CD4-positive, alpha-beta T cell treated with Interferon alpha-2 for 1 hour (primary cell): ENCODE measurements at places on chromosomes 12 and 14.

GRCh38 chr14:75042035-75042434 lies 9.2 kb downstream of the MLH3 start:
- DNase-seq: no peak

DNA sequence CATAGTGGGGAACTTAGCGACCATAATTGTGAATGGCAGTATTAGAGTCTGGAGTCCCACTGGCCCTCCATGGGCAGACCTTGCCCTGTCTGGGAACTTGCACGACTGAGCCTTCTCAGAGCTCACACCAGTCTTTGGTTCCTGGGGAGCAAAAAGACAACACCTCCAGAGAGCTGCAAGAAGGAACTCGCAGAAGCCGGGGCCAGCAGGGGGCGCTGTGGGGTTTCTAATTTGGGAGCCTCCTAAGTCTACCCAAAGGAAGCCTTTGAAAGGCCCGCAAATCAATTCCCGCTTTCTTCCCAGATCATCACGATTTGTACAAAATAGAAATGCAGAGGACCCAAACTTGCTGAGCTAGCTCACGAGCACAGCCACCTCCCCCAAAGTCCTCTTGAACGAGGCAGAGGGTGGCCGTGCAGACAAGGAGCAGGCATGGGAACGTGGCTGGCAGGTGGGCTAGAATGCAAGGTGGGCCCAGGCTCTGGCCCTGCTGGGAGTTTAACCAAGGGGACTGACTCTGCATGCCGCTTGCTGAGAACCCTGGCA lies 46.3 kb upstream of the FBXO21 start:
- peak; percentile 50 for DNase-seq

GRCh38 chr14:104476437-104476836 lies 103.1 kb upstream of the C14orf180 start:
- no peak for DNase-seq

GRCh38 chr14:76872796-76873432 lies 46.7 kb downstream of the LRRC74A start:
- peak; percentile 73 for DNase-seq

- DNase-seq: no peak
Observed at GRCh38 chr12:64670919-64671639, 60.8 kb downstream of the RASSF3 start.

DNA sequence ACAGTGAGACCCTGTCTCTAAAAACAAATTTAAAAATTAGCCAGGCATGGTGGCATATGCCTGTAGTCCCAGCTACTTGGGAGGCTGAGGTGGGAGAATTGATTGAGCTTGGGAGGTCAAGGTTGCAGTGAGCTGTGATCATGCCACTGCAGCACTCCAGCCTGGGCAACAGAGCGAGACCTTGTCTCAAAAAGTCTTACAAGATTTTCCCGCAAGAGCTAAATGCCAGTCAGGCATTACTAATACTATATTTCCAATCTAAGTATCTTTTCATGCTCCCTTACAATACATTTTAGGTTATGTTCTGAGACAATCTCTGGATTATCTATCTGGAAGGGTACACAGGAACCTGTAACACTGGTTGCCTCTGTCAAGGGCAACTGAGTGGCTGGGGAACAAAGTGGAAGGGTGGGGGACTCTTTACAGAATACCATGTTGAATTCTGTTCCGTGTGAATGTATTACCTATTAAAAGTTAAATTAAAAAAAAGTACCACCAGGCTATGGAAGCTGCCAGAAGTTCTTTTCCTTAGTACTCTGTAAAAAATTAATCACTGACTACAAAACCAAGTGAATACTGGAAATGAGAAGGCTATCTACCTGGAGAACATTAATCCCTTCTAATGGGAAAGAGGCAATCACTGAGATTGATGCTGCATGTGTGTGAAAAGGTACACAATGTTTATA lies 56.7 kb downstream of the BTBD7 start:
- DNase-seq: no peak

GRCh38 chr12:58886474-58886873 lies 33.8 kb downstream of the LRIG3 start:
- no peak for DNase-seq

DNA sequence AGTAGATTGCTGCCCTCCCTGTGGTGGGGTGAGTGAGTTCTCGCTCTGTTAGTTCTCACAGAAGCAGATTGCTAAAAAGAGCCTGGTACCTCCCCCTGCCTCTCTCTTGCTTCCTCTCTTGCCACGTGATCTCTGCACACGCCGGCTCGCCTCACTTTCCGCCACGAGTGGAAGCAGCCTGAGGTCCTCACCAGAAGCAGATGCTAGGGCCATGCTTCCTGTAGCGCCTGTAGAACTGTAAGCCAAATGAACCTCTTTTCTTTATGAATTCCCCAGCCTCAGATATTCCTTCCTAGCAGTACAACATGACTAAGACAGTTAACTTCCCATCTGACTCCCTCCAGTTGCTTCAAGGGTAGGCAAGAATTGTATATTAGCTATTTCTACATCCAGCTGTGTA lies 76.2 kb downstream of the ETV6 start:
- no peak for DNase-seq

- DNase-seq: no peak
Observed at GRCh38 chr12:23217158-23217557, 592.2 kb downstream of the ETNK1 start.

- DNase-seq: peak; percentile 60
Observed at GRCh38 chr12:104494137-104494792, 37.5 kb downstream of the CHST11 start.

- DNase-seq: no peak
Observed at GRCh38 chr14:87944987-87945604, 47.9 kb downstream of the GALC start.

DNA sequence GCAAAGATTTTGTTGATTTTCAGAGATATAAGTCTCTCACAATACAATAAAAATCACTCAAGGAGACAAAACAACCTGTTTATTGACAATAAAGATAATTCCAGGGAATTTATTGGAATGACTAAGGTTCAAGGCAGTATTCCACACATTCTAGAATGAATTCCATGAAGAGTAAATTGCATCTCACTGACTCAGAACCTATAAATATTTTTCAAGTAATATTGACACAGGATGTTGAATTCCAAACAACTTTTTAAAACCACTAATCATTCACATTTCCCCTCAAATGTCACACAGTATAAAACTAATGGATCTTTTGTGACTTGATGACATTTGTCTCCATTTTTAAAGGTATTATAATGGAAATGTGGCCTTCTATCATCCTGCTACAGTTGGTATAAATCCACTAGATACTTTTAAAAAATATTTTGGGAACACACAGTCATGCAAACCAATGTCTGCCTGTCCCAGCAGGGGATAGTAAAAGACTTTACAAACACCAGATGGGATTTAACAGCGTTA lies 42.1 kb upstream of the LGR5 start:
- DNase-seq: no peak
